Endodermal cell (in vitro differentiated cells): ENCODE measurements at places on chromosomes 3 and 15. TPM values are rescaled to one million over a fixed set of nuclear protein-coding genes. Genes with fewer than 3 reads are reported as not detected.
A peak's percentile ranks its signal among the peaks of the same experiment; 100 is the strongest.

GRCh38 chr3:56796202-56796601 lies 5.5 kb downstream of the ARHGEF3 start:
- H3K4me1 ChIP-seq, result peaks cover 5% of the 10 kb centered on the region
- no peaks in the 10 kb centered on the region for H3K36me3 ChIP-seq
- no peaks in the 10 kb centered on the region for H3K27me3 ChIP-seq
- H3K27ac ChIP-seq, result no peak overlapping the region
- DNase-seq, result peak; percentile 18

- DNase-seq, result peak; percentile 76
- H3K27me3 ChIP-seq, result no peaks in the 10 kb centered on the region
- H3K36me3 ChIP-seq, result no peaks in the 10 kb centered on the region
- H3K4me1 ChIP-seq, result no peaks in the 10 kb centered on the region
- no peak overlapping the region for H3K4me3 ChIP-seq
- H3K27ac ChIP-seq, result no peak overlapping the region
These were observed 276.6 kb upstream of the CFAP20DC start for GRCh38 chr3:59326246-59327024.

- H3K36me3 ChIP-seq, result no peaks in the 10 kb centered on the region
- H3K4me3 ChIP-seq, result no peak overlapping the region
- H3K4me1 ChIP-seq, result no peaks in the 10 kb centered on the region
- H3K27ac ChIP-seq, result no peak overlapping the region
- peaks cover 5% of the 10 kb centered on the region for H3K27me3 ChIP-seq
These were observed 7.5 kb downstream of the PLIN1 start for GRCh38 chr15:89671687-89672086.

DNA sequence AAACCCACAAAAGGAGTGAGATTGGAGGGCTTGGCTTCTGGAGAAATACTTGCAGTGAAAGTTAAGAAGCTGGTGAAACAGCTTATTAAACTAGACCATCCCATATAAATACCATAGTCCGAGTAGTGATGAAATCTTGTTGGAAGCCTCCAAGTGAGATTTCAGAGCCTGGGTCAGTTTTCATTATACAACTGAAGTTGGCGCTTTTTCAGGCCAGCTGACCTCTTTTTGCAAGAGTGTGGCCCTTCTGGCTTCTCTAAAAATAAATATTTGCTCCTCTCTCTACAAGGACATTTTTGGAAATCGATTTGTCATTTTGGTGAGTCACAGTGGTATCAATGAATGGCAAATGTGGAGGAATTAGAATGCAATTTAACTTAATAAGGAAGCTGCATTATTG lies 51.2 kb upstream of the THRB start:
- no peaks in the 10 kb centered on the region for H3K4me1 ChIP-seq
- DNase-seq, result no peak
- H3K36me3 ChIP-seq, result no peaks in the 10 kb centered on the region
- no peaks in the 10 kb centered on the region for H3K27me3 ChIP-seq
- H3K27ac ChIP-seq, result no peak overlapping the region

- no peaks in the 10 kb centered on the region for H3K36me3 ChIP-seq
- no peak overlapping the region for H3K27ac ChIP-seq
- DNase-seq, result no peak
- H3K4me1 ChIP-seq, result peaks cover 6% of the 10 kb centered on the region
- H3K4me3 ChIP-seq, result no peak overlapping the region
These were observed 2.9 kb upstream of the U2SURP start for GRCh38 chr3:142998439-142998838.

DNA sequence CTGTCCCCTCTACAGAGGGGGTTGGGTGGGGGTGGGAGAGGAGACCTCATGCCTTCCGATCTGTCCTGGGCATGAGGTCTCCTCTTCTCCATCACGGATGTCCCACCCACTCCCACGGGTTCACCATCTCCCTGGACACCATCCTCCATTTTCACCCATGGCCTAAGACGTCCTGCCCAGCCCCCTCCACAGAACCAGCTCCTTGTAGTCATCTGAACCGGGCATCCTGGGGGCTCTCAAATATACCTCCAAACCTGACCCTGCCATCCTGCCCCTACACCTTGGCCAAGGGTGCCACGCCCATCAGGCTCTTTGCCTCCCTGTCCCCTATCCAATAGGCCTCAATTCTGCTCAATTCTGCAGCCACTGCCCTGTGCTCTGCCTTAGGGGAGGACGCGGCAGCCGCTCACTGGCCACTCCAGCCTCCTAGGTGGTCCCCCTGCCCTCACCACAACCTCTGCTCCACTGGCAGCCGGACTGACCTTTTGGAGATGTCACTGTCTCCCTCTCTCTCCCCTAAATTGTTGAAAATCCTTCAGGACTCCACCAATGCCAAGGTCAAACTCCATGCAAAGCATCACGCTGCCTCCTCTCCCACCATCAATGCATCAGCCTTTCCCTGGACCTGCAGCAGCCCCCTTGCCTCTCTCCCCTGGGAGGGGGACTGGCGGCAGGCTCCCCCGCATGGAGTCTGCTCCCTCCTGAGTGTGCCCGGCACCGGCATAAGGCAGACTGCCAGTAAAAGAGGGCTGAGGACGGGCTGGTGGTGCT lies 9.4 kb upstream of the ANPEP start:
- no peak overlapping the region for H3K4me3 ChIP-seq
- H3K4me1 ChIP-seq, result no peaks in the 10 kb centered on the region
- no peak overlapping the region for H3K27ac ChIP-seq
- no peaks in the 10 kb centered on the region for H3K36me3 ChIP-seq

- H3K27me3 ChIP-seq, result no peaks in the 10 kb centered on the region
- H3K4me3 ChIP-seq, result no peak overlapping the region
- H3K27ac ChIP-seq, result no peak overlapping the region
These were observed 21.4 kb downstream of the ZBTB38 start for GRCh38 chr3:141389703-141390102.

GRCh38 chr3:123411340-123412040 lies 37.4 kb downstream of the ADCY5 start:
- DNase-seq, result no peak
- H3K4me3 ChIP-seq, result no peak overlapping the region
- H3K27ac ChIP-seq, result no peak overlapping the region
- peaks cover 4% of the 10 kb centered on the region for H3K4me1 ChIP-seq
- H3K27me3 ChIP-seq, result peaks cover 3% of the 10 kb centered on the region
- H3K36me3 ChIP-seq, result no peaks in the 10 kb centered on the region

GRCh38 chr15:44066211-44066827 lies 128.8 kb downstream of the FRMD5 start:
- H3K4me1 ChIP-seq, result no peaks in the 10 kb centered on the region
- peak; percentile 87 for DNase-seq
- no peak overlapping the region for H3K4me3 ChIP-seq
- H3K27me3 ChIP-seq, result no peaks in the 10 kb centered on the region

DNA sequence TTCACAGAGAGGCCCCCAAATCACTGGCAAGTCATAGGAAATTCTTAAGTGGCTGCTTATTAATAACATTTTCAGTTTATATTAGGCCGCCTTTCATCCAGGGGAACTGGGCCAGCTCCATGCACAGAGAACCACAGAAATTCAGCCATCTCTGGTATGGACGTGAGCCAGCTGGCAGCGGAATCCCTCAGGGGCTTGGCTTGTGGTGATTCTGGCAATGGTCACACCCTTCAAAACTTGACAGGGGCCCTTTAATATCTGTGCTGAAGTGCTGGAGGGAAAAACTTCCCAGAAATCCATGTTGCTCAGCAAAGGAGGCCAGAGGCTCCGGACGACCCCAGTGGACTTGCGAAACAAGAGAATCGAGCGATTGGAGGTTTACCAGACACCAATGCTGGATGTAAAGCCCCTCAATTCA lies 11.3 kb downstream of the PRICKLE2 start:
- no peak for DNase-seq
- no peaks in the 10 kb centered on the region for H3K36me3 ChIP-seq
- no peak overlapping the region for H3K4me3 ChIP-seq
- H3K4me1 ChIP-seq, result peaks cover 14% of the 10 kb centered on the region
- H3K27me3 ChIP-seq, result no peaks in the 10 kb centered on the region
- H3K27ac ChIP-seq, result peak overlapping the region; percentile 42

DNA sequence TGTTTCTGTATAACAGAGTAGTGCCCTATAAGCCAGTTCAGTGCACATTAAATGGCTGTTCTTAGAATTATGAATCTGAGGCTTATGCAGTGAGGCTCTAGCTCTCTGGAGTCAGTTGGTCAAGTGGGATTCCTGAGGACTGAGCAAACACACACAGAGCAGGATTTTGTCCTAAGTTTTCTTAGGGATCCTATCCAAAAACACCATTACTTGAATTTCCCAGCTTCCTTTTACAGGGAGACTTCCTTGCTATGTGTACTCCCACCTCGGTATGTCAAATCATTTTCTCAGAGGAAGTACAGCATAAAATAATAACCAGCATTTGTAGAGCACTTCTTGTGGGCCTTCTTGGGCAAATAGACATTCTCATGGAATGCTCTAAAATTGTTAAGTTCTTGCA lies 63.1 kb upstream of the GOLGA6B start:
- H3K27me3 ChIP-seq, result no peaks in the 10 kb centered on the region
- H3K4me3 ChIP-seq, result no peak overlapping the region
- no peak overlapping the region for H3K27ac ChIP-seq
- no peak for DNase-seq
- H3K4me1 ChIP-seq, result no peaks in the 10 kb centered on the region

DNA sequence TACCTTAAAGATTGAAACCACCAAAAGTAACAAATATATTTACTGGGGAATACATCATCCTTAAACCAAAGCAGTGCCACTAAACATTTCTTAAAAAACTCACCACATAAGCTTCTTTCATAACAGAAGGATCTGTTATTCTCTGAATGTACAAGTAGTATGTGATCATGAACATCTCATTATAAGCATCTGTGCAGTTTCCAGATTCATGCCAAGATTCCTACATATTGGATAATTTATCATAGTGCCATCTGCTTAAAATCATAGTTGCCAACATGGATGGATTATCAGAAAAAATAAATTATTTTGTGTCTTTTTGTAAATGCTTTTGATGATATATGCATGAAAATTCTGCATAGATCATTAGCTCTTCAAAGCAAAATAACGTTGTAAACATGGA lies 21.8 kb upstream of the BCHE start:
- no peak overlapping the region for H3K27ac ChIP-seq
- no peak overlapping the region for H3K4me3 ChIP-seq
- no peaks in the 10 kb centered on the region for H3K36me3 ChIP-seq
- H3K4me1 ChIP-seq, result no peaks in the 10 kb centered on the region
- no peaks in the 10 kb centered on the region for H3K27me3 ChIP-seq

GRCh38 chr3:117728226-117728625 lies 1018.6 kb downstream of the TUSC7 start:
- H3K27ac ChIP-seq, result no peak overlapping the region
- H3K4me3 ChIP-seq, result no peak overlapping the region
- no peak for DNase-seq

GRCh38 chr15:95169541-95170459 lies 938.4 kb downstream of the MCTP2 start:
- peaks cover 5% of the 10 kb centered on the region for H3K4me1 ChIP-seq
- no peak overlapping the region for H3K27ac ChIP-seq
- H3K4me3 ChIP-seq, result no peak overlapping the region

DNA sequence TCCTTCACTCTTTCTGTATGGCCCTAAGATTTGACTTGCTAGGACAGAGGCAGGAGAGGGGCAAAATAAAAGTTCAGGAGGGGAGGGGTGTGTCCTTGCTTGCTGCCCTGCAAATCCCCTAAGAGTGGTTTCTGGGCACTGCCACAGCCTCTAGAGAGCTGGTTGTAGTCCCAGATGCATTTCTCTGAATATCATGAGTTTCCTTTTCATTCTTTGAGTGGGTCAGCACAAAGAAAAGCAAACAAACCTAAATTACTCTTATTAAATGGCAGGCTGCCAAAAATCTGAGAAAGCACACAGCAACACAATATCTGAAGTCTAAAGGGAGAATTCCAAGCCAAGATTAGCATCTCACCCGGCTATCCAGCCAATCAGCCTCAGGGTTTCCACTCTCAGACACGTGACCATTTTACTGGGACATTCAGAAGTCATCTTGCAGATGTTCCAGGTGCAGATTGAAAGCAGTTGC lies 919.3 kb downstream of the TUSC7 start:
- H3K4me1 ChIP-seq, result peaks cover 10% of the 10 kb centered on the region
- no peak overlapping the region for H3K4me3 ChIP-seq
- no peak for DNase-seq
- no peak overlapping the region for H3K27ac ChIP-seq
- peaks cover 11% of the 10 kb centered on the region for H3K27me3 ChIP-seq
- H3K36me3 ChIP-seq, result no peaks in the 10 kb centered on the region

- peaks cover 13% of the 10 kb centered on the region for H3K36me3 ChIP-seq
- DNase-seq, result no peak
- H3K4me1 ChIP-seq, result no peaks in the 10 kb centered on the region
- H3K27ac ChIP-seq, result no peak overlapping the region
- no peak overlapping the region for H3K4me3 ChIP-seq
- no peaks in the 10 kb centered on the region for H3K27me3 ChIP-seq
These were observed 28.4 kb upstream of the LDHAL6B start for GRCh38 chr15:59178151-59178695.

- H3K36me3 ChIP-seq, result no peaks in the 10 kb centered on the region
- DNase-seq, result no peak
- peaks cover 8% of the 10 kb centered on the region for H3K4me1 ChIP-seq
- H3K4me3 ChIP-seq, result no peak overlapping the region
These were observed 87.7 kb downstream of the LSM3 start for GRCh38 chr3:14266361-14266760.

GRCh38 chr3:170049146-170050000 lies 11.6 kb downstream of the GPR160 start:
- no peaks in the 10 kb centered on the region for H3K36me3 ChIP-seq
- peak; percentile 43 for DNase-seq
- H3K4me1 ChIP-seq, result no peaks in the 10 kb centered on the region
- no peak overlapping the region for H3K27ac ChIP-seq
- no peak overlapping the region for H3K4me3 ChIP-seq

GRCh38 chr3:154011036-154011435 lies 110.2 kb upstream of the ARHGEF26 start:
- no peak overlapping the region for H3K27ac ChIP-seq
- H3K4me3 ChIP-seq, result no peak overlapping the region
- no peaks in the 10 kb centered on the region for H3K36me3 ChIP-seq
- no peaks in the 10 kb centered on the region for H3K27me3 ChIP-seq
- no peaks in the 10 kb centered on the region for H3K4me1 ChIP-seq

TMEM108 gene
- total RNA-seq, result 7.9 to 8.8 TPM (median 7.9 TPM) in 3 replicates

PRRT3 gene
- total RNA-seq, result 4.8 to 12.1 TPM (median 11.3 TPM) in 3 replicates

ANKRD63 gene
- 0.41 TPM in 1 of 2 replicates, not detected in the other for total RNA-seq

BCL2A1 gene
- total RNA-seq, result not detected in 3 replicates

KLHL25 gene
- total RNA-seq, result 5.2 to 13.9 TPM (median 13.3 TPM) in 3 replicates
